Coronary artery (tissue), 2 donors: ENCODE measurements at places on chromosomes 12 and 14.

DNA sequence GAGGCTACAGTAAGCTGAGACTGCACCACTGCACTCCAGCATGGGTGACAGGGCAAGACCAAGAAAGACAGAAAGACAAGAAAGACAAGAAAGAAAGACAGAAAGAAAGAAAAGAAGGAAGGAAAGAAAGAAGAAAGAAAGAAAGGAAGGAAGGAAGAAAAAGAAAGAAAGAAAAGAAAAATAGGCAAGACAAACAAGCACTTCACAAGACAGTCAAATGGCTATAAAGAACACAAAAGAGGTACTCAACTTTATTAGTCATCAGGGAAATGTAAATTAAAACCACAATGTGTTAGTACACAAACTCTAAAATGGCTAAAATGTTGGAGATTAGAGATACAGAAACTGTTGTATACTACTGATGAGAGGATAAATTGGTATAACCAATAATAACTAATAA, 6.6 kb downstream of the ATXN3 start:
- no peak for DNase-seq

- DNase-seq, result no peak
These were observed 42.3 kb upstream of the EPS8 start for GRCh38 chr12:15831315-15831978.

DNA sequence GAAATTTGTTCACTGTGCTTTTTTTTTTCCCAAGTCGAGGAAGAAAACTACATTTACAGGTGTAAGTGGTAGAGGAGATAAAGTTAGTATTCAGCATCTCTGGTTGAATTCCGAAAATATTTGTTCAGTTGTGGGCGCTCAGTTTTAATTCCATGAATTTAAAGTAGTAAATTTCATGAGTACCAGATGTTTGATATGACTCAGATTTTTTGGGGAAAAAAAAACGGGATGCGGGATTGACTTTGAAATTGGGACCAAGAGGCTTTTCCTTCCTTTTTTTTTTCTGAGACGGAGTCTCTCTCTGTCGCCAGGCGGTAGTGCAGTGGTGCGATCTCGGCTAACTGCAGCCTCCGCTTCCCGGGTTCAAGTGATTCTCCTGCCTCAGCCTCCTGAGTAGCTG, 1.6 kb downstream of the TULP3 start:
- DNase-seq, result no peak

DNA sequence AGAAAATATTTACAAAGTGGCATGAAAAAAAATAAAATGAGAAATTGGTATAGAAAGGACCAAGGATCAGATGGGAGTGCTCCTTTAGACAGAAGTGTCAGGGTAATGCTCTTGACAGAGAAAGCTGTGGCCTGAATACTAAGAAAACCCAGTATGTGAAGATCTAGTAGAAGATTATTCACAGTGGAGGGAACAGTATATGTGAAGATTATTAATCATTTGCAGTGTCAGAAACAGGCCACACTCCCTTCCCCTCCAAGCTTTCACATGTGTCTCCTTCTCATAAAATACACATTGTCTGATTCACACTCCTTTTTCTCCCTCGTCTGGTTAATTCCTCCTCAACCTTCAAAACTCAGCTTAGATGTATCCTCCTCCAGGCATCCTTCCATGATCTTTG, 41.3 kb downstream of the CAPS2 start:
- no peak for DNase-seq

GRCh38 chr12:53746592-53747092, 5.1 kb downstream of the CISTR start:
- DNase-seq, result peak; percentile 91

GRCh38 chr14:77151245-77151644, 9.7 kb upstream of the ZDHHC22 start:
- peak; percentile 50 for DNase-seq

DNA sequence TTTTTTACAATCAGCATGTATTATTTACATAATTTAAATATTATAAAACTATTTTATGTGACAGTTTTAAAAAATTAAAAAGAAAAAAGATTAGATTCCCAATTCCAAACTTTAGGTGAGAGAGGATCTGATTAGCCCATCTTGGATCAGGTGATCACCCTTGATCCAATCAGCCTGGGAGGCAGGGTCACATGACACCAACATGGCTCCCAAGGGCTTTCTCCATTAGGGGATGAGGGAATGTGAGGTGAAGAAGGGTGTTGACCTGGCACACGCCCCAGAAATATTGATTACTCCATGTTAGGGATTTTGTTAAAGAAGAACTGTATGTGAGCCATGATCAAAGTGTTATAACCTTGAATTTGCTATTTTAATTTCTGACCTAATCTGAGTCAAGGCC, 225.4 kb downstream of the RBM19 start:
- DNase-seq, result no peak

DNA sequence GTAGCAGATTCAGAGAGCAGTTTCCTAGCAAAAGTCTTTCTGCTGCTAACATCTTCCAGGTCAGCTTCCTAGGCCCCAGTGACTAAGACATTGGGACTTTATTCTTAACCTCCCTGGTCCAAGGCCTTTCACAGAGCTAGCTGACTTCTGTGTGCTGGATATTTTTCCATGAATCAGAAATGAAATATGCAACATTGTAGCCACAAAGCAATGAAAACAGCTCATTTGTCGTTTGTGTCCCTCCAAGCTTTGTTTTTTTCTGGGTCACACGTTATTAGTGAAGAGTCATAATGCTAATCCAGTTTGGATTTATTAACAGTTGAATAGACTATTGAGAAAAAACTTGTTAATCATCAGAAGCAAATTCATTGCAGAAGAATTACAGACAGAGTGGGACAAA, 82.4 kb downstream of the ARF6 start:
- no peak for DNase-seq

GRCh38 chr12:121464331-121464730, 64.4 kb downstream of the RNF34 start:
- no peak for DNase-seq

GRCh38 chr14:50254248-50254647, 22.9 kb upstream of the SOS2 start:
- no peak for DNase-seq

DNA sequence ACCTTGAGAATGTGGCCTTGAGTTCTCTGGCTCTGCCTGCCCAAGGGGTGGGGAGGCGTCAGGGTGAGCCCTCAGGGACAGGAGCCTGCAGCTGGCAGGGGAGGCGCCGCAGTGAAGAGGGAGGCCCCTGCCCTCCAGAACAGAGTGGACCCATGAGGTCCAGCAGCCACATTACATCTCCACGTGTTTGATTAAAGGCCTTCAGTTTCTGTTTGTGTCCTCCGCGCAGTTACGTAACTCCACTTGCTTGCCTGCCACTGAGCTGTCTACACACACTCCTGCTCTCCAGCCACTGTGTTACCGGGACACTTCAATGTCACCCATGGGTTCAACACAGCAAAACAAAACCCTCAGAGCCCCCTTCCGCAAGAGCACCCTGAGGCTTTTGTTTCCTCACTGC, 70.4 kb downstream of the CHGA start:
- DNase-seq, result no peak

- peak; percentile 94 for DNase-seq
These were observed 1.4 kb downstream of the ACTN1 start for GRCh38 chr14:68977718-68978171.

DNA sequence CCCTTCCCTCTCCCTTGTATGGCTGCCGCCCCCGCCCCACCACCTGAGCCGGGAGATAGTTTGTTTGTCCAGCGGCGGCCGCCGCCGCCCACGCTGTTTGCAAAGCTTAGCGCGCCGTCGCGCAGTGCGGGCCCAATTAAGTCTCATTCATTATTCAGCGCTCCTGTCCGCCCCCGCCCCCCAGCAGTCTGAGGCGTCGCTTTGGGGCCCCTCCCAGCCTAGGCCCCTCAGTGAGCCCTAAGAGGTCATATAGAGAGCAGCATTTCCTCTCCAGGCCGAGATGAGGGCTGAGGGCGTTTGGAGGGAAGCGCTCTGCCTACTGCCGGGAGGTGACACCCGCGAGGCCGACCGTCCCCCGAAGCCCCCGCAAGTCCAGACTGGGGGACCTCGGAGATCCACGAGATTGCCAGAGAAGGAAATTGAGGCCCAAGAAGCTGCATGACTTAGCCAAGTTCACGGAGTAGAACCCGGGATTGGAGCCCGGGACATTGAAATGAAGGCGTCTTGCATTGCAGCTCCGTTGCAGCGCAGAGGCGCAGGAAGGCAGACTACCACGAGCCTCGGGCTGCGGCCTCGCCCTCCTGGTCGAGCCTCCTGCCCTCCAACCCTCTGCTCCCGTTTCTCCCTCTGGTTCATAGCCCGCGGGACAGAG, at the start of gene DNAJC22:
Gene DNAJC22, plus strand, starts transcription at position 230 of the 652 bp plus-strand sequence. CDS start 1,985 bp downstream, outside the sequence.
- DNase-seq, result peak; percentile 70

DNA sequence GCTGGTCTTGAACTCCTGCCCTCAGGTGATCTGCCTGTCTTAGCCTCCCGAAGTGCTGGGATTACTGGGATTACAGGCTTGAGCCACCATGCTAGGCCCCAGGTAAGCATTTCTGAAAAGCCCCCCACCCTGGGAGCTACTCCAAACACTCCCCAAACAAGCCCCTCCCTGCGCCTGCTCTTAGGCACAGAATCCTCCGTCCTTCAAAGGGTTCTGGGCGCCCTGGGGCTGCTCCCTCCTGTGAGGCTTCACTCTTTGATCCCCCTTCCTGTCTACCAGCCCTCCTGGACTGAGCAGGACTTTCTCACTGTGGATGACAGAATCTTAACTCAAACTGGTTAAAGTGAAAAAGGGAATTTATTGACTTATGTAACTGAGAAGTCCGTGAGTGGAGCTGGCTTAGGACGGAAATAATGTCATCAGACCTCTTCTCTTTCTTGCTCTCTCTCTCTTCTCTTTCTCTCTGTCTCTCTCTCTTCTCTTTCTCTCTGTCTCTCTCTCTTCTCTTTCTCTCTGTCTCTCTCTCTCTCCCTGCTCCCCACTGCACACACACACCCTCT, 66.9 kb upstream of the CLMN start:
- DNase-seq, result no peak

DNA sequence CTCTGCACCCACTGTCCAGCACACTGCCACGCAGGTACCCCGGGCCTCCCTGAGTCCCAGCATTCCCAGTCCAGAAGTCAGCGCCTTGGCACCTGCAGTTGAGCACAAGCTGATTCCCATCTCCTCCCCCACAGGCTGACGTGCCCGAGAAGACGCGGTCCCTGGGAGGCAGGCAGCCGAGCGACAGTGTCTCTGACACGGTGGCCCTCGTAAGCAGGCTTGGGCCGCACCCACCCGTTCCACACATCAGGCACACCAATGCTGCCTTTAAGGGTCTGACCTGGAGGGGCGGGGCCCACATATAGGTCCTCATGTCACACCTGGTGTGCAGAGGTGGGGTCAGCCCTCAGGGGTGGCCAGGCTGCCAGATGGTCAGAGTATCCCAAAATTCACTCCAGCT, 18.4 kb upstream of the TEX22 start:
- DNase-seq, result no peak

- DNase-seq, result no peak
These were observed 52.1 kb downstream of the DERA start for GRCh38 chr12:15963271-15963670.

GRCh38 chr12:126384026-126384564, 1318.9 kb downstream of the AACS start:
- no peak for DNase-seq

DNA sequence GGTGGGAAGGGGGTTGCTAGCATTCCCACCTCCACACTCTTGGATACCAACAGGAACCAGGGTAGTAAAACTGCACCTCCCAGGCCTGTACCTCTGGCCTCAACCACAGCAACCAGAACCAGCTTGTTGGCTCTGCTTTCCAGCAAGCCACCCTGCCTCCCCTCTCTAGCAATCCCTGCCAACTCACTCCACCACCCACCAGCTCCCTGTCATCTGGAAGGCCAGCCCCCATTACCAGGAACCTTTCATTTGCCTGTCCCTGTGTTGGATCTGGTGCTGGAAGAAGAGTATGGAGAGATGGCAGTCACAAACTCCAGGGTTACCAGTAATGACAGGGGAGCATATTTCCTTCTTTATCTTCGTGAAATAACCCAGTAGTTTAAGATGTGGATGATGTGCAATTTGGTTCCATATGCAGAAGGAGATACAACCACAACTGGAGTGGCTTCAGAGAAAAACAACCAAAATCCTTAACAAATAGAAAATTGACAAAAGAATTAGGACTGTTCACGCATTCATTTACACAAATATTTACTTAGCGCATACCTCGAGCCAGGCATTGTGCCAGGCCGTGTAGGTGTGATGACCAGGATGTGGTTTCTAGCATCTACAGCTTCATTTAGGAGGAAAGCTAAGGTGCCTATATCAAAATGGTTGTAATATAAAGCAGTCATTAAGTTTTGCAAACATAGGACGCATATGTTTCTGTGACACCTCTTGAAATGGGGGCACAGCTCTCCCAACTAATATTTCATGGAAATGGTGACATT, 3.4 kb downstream of the B4GALNT3 start:
- DNase-seq, result no peak

- DNase-seq, result no peak
These were observed 1301.2 kb upstream of the FLRT2 start for GRCh38 chr14:84228702-84229101.

DNA sequence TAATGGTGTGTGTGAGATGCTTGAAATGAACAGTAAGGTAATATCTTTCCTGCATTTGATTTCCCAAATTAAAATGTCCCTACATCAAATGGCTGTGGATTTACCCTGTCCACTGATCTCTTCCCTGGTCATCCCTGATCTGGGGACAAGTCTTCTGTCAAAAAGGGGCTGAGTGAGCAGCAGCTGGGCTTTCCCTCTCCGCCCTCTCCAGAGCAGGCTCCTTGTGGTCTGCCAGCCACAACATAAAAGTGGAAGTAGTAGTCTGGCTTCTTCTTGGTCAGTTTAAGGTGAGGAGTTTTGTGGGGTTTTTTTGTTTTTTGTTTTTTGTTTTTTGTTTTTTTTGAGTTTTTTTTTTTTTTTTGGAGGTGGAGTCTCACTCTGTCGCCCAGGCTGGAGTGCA, 25.2 kb upstream of the PLXNC1 start:
- no peak for DNase-seq

GRCh38 chr12:26428420-26428819, 233.0 kb downstream of the SSPN start:
- no peak for DNase-seq

DNA sequence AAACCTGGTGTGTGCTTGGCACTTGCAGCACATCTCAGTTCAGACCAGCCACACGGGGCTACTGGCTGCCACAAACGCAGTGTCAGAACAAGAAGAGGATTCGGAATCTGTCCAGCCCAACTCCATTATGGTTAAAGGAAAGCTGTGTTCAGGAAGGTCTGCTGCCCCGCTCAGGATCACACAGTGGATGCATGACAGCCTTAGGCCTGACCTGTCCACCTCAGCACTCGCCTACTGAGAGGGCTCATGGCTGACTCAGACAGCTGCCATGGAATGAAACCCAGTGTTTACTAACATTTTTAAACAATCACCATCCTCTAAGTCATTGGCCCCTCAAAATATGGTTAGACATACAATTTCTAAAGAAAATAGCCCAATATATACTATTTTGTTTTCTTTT, 5.6 kb upstream of the NIN start:
- DNase-seq, result no peak
